Stimulated activated CD4-positive, alpha-beta T cell treated with anti-CD3 and anti-CD28 coated beads, Interleukin-1b, Interleukin-23, amount 100 ng/mL, for 1 hour (primary cell): ENCODE measurements at places on chromosomes 4 and X.

GRCh38 chr4:163121689-163122088 lies 45.0 kb downstream of the NAF1 start:
- DNase-seq = no peak

- no peak for DNase-seq
Measured at GRCh38 chrX:107731831-107732502, 43.6 kb downstream of the TSC22D3 start.

DNA sequence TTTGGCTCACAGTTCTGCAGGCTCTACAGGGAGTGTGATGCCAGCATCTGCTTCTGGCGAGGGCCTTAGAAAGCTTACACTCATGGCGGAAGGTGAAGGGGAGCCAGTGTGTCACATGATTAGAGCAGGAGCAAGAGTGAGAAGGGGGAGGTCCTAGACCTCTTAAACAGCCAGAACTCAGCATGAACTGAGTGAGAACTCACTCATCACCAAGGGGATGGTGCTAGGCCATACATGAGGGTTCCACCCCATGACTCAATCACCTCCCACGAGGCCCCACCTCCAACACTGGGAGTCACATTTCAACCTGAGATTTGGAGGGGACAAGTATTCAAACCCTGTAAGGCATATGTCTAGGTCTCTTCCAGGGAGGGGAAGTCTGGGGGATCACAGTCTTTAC lies 33.4 kb downstream of the SPRY1 start:
- DNase-seq = no peak

GRCh38 chr4:15104825-15105224 lies 102.5 kb downstream of the CPEB2 start:
- DNase-seq = no peak

DNA sequence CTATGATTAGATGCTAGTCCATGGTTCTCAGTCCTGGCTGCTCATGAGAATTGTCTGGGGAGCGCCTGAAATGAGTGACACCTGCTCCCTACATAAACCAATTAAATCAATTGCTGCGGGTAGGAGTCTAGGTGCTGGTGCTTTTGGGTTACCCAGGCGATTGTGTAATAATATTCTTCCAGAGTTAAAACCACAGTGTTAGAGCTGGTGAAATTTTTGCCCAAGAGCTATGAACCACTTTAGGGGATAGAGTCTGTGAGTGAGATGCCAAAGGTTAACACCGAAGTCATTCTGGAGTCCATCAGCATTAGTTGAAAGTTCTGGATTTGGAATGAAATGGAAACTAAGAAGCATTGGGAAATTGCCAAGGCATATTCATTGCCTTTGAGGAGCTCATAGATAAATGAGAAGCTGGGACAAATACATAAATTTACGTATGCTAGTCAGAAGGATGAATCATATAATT lies 15.3 kb downstream of the PDK3 start:
- no peak for DNase-seq

- no peak for DNase-seq
Measured at GRCh38 chr4:111031596-111031995, 408.7 kb upstream of the PITX2 start.

DNA sequence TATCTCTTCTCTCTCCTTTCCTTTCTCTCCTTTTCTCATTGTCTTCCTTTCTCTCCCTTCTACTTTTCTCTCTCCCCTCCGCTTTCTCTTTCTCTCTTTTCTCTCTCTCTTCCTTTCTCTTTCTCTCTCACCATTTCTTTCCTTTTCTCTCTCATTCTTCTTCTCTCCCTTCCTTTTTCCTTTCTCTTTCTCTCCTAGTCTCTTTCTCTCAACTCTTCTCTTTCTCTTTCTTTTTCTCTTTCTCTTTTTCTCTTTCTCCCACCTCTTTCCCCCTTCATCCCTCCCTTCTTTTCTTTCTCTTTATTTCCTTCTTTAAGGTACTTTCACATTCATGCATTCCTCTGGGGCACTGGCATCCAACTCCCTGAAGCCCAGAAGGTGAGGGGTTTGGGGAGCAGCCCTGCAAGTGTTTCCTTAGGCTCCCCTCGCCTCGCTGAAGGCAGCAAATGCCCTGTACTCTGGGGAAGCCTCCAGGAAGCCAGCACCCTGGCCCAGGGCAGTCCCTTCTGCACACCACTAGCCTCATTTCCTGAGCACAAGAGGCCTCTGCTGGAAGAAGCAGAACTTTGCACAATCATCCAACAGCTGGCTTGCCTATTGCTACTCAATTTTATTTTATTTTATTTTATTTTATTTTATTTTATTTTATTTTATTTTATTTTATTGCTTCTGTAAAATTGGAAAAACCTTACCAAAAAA lies 124.2 kb downstream of the NFKB1 start:
- DNase-seq = no peak

DNA sequence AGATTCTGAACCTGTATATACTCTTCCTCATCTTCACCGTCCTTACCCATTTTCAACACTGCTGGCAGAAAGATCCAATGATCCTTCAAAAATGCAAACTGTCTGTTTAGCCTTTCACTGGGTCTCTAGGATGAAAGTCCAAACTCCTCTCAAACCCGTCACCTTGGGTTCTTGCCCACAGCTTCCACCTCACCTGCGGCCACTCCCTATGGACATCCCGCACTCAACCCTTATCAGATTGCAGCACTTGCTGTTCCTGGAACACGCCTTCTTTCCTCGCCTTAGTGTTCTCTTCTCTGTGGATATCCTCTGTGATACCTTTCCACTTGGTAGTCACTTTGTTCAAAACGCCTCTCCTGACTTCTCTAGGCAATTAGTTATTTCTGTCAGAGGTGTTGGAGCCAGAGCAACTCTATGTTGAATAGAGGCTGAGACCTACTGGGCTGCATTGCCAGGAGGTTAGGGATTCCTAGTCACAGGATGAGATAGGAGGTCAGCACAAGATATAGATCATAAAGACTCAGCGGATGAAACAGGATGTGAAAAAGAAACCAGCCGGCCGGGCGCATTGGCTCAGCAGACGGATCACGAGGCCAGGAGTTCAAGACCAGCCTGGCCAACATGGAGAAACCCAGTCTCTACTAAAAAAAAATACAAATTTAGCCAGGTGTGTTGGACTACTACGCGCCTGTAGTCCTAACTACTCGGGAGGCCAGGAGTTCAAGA lies 4.2 kb upstream of the NOCT start:
- DNase-seq = no peak

- DNase-seq = no peak
Measured at GRCh38 chrX:103550415-103551051, 31.2 kb upstream of the RAB40A start.

GRCh38 chrX:99798936-99799335 lies 611.1 kb downstream of the PCDH19 start:
- DNase-seq = no peak

DNA sequence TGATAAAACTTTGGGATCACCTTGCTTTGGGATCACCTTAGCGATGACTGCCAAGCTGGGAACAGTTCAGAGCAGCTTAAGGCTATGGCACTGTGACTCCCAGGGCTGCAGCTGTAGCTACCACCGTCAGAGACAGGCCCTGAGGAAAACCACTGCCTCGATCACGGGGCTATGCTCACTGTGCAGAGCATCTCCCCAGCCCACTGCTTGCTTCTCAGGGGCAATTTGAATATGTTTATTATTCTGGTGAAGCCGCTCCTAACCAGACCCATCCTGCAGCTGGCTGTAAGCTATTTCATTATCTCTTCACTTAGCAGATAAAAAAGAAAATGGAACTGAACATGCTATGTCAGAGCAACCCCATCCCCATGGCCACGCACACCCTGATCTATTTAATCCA lies 328.5 kb downstream of the EVC2 start:
- no peak for DNase-seq

DNA sequence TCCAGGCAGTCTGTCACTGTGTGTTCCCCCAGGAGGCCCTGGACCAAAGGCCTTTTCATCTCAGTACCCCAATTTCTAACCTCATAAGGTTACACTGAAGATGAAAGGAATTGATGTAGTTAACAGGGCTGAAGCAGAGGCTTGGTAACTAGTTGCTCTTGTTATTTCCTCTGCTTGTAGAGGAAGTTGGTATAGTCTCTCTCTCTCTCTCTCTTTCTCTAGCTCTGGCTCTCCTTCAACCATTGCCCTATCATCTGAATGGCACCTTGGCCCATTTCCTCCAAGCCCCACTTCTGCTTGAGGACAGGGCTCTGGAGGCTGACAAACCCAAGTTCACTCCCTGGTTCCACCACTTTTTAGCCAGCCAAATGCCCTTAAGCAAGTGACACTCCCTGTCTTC lies 96.1 kb downstream of the MAMLD1 start:
- DNase-seq = no peak

- DNase-seq = no peak
Measured at GRCh38 chr4:73692701-73693100, 47.7 kb upstream of the CXCL8 start.

GRCh38 chr4:147287588-147287890 lies 193.4 kb upstream of the EDNRA start:
- no peak for DNase-seq

DNA sequence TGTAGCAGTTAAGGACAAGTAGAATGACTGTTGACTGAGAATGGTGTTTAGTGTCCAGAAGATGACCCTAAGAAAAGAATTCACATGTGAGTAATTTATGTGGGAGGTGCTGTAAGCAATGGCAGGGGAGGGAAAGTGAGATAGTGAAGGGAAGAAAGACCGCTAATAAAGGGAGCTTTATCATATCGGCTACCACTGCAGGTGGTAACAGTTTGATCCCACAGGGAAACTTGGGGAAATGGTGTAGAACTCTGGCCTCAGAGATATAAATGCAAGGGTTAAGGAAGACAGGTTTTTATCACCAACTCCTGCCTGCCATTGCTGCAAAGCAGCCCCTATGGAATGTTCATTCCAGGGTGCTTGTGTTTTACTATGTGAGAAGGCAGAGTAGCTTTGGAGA lies 489.6 kb downstream of the STPG2 start:
- DNase-seq = no peak

GRCh38 chr4:38832206-38832605 lies 24.4 kb downstream of the TLR6 start:
- no peak for DNase-seq

DNA sequence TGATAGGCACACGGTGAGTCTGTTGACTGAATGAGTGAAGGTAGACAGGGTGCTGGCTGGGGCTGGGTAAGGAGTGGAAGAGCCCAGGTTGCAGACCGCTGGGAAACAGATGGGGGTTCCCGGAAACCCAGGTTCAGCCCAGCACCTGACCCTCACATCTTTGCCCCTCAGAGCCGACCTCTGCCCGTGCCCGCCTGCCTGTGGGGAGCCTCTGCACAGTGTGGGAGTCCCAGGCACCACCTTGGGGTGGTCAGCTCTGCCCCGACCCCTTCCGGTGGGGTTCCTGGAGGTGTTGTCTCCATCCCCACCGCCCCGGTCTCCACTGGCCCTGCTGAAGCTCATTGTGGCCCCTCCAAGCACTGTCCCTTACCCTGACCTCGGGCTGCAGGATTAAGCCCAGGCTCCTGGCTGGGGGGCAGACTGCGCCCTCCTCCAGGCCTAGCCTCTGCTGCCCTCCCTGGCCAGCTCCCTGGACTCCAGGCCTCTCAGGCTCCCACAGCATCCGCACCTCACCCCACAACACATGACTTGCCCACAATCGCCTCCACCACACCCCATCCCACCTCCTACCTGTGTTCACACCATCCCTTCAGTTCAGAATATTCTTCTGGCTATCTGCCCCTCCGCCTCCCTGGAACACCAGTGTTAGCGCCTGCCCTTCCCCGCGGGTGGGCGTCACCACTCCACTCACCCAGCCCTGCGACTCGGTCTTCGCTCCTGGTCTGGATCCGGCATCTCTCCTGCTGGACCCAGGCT lies 21.4 kb downstream of the HMX1 start:
- DNase-seq = no peak

DNA sequence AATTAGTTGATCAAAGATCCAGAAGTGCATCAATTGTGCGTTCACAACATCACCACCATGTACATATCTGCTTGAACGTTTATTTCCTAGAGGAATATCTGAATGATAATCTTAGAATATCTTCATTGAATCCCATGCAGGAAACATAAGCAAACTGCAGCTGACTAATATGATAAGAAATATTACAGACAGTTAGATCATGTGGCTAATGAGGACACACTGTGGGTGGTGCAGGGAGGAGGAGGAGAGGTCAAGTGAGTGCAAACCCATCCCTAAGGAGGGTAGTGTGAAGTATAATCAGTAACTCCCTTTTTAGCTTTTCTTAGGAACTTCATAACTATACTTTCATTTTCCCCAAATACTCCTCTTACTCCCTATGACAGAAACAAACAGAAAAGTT lies 58.3 kb upstream of the HPGD start:
- no peak for DNase-seq

DNA sequence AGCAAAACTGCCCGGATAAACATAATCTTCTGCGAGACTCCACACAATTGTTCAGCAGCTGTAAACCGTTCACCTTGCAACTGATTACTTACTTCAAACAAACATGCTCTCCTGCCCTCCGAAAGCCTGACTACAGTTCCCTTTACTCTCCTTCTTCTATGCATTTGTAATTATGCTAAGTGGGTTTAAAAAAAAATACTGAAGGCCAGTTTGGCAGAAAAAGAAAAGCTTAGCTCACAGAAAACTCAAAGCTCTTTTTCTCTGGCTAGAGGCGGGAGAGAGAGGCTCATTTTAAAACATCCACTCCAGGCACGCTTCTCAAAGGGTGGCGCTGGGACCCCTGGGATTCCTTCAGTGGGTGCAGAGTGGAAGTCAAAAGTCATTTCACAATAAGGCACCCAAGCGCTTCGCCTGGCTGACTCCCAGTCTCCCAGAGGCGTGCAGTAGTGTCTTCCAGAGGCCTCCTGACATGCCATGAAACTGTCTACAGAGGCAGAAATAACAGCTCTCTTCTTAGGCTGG lies 1.9 kb downstream of the DHRSX start:
- no peak for DNase-seq

DNA sequence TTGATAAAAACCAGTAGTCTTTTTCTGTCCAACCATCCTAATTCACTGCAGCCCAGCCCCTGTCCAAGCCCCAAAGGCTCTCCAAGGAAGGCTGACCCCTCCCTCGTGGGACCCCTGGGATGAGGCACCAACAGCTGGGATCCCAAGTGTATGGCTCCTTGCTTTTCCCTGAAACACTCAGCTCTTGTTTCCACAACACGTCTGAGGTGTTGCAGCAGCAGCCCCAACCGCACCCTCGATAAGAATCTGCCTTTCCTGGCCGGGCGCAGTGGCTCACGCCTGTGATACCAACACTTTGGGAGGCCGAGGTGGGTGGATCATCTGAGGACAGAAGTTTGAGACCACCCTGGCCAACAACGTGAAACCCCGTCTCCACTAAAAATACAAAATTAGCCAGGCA lies 17.0 kb upstream of the ATP6AP2 start:
- no peak for DNase-seq

DNA sequence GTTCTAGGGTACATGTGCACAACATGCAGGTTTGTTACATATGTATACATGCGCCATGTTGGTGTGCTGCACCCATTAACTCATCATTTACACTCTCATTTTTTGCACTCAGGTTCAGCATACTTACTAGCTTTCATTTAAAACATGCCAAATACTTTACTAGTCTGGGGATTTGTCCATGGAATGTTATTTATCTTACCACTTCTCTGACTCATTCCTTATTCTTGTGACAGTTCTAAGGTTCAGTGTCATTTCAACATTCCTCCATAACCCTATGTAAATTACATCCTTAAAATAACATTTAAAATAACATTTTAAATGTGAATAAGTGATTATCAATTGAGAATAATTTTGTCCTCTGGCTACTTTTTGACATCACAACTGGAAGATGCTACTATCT lies 19.5 kb upstream of the SYTL5 start:
- DNase-seq = no peak
